ENCODE measurements at places on chromosomes 12 and 14.

- DNase-seq: no peak
These were observed 62.5 kb upstream of the FAR2 start for GRCh38 chr12:29086325-29087271.

GRCh38 chr12:54564768-54565167 lies 15.4 kb downstream of the PDE1B start:
- no peak for DNase-seq

DNA sequence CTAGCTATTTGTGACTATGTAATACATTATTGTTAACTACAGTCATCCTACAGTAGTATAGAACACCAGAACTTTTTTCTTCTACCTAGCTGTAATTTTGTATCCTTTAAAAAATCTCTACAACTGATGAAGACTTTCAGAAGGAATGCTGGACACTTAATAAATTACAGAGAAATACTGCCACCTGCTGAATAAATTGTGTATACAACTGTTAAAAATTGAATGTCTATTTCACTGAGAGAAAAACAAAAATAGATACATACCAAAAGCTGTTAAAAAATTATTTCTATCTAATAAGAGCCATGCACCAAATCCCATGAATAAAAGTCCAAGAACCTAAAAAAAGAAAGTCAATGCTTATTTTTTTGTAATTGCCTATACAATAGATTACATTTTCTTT lies 6.6 kb downstream of the TSPAN19 start:
- DNase-seq: no peak

DNA sequence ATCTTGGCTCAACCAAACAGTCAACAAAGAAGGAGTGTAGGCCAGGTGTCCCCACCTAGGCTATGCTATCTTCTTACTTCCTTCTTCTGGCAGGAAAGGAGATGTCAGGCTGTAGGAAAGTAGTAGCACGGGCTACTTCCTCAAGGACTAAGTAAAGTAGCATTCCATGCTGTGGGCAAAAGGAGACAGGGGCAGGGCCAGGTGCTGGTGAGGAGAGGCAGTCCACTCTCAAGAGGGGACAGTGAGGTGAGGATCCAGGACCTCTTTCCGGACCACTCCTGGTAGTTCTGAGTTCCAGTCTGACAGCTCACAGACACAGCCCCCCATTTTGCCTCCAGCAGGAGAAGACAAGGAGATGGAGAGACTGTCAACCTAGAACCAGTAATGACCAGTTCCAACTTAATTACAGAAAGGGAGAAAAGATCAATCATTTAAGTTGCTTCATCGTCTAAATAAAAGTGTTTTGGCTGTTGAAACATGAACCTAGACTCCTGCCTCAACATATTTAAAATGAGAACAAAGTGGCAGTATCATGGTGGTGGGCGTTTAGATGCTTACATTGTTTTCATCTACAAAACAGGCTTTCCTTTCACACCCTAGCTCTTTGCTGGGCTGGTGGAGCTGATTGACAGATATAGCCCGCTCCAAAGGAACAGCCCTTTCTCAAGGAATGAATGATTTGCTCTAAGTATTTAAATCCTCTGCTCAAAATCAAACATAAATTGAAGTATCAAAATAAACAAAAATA lies 5.1 kb upstream of the SSTR1 start:
- DNase-seq: no peak

DNA sequence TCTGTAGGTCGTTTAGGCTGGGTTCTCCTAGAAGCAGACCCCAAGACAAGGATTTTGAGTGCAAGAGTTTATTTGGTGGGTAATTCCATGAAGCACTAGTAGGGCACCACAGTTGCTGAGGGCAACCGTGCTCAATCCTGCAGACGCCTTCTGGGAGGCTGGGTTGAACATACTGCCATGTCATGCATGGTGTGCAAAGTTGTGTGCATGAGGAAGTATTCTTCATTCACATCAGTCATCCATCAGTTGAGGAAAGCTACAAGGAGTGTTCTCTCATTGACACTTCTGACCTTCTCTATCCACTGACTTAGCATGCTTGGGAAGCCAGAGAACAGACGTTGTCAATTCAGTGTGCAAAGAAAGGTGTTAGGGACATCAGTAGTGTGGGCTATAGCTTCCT lies 179.2 kb downstream of the PTPN11 start:
- DNase-seq: no peak

GRCh38 chr12:97267594-97268202 lies 194.9 kb upstream of the RMST start:
- DNase-seq: no peak

- DNase-seq: no peak
These were observed 427.2 kb downstream of the TMTC2 start for GRCh38 chr12:83113945-83114344.

DNA sequence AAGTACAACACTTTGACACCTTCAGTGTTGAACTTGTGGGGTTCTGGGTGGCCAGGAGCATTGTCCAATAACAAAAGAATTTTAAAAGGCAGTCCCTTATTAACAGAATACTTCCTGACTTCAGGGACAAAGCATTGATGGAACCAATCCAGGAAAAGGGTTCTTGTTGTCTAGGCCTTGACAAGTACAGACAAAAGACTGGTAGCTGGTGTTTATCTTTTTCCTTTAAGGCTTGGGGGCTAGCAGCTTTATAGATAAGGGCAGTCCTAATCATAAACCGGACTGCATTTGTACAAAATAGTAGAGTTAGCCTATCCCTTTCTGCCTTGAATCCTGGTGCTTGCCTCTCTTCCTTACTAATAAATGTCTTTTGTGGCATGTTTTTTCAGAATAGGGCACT lies 27.4 kb downstream of the FAM177A1 start:
- DNase-seq: no peak

DNA sequence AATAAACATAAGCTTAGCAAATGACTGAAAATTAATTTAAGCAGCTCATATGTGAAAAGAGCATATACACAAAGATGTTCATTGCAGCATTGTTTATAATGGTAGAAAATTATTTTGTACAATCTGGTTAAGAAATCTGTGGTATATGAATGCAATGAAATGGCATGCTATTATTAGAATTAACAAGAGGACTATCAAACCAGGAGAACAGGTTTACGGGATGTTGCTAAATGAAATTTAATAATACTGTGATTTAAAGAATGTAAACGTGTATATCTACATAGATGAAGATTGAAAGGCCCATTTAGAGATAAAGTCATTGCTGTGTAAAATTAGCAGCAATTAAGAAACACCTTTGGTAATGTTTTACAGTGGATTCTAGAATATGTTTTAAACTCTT lies 70.5 kb downstream of the EID3 start:
- DNase-seq: no peak

DNA sequence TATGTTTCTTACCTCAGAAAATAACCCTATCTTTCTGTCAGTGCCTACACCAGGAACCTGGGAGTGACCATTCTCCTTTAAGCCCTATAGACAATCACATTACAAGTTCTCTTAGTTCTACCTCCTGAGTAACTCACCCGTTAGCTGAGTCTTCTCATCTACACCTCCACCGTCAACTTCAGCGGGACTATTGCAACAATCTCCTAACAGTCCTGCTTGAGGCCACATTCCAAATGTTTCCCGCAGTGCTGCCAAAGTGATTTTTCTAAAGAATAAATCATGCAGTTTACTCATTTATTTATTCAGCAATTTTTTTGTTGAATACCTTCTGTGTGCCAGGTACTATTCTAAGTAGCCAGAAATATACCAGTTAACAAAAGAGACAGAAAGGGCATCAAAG lies 285.0 kb upstream of the GRIP1 start:
- no peak for DNase-seq

DNA sequence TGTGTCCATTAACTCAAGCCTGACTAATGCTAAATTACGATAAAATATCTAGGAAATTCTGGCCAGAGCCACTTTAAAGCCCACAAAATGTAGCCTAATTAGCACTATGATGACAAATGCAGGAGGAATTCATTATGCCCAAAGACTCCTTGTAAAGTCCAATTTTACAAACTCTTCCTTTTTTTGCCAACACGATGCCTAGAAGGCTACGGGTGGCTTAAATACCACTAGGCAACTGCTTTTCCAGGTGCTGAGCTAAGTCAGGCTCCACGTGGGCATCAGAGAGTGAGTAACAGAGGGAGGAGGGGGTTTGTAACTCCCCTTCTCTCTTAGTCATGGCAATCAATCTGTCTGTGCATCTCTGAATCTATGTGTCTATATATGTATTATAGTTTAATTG lies 172.4 kb upstream of the NTF3 start:
- DNase-seq: no peak

- no peak for DNase-seq
These were observed 48.9 kb downstream of the DYRK2 start for GRCh38 chr12:67697443-67697842.

- no peak for DNase-seq
These were observed 77.4 kb upstream of the ANO4 start for GRCh38 chr12:100716945-100717732.

All from stimulated activated CD4-positive, alpha-beta T cell treated with anti-CD3 and anti-CD28 coated beads, Interleukin-2, amount 100 ng/mL, for 24 hours (primary cell).